ENCODE measurements at places on chromosomes 5 and 9. TPM values are rescaled to one million over a fixed set of nuclear protein-coding genes. Genes with fewer than 3 reads are reported as not detected.
A peak's percentile ranks its signal among the peaks of the same experiment; 100 is the strongest.

- peaks cover 27% of the 10 kb centered on the region for H3K4me1 ChIP-seq
- no peak overlapping the region for H3K27ac ChIP-seq
- peaks cover 8% of the 10 kb centered on the region for H3K27me3 ChIP-seq
- DNase-seq = no peak
Observed at GRCh38 chr9:89815903-89816573, 211.2 kb downstream of the GADD45G start.

GRCh38 chr9:1018121-1018520 lies 32.0 kb upstream of the DMRT2 start:
- H3K36me3 ChIP-seq = no peaks in the 10 kb centered on the region
- peak; percentile 58 for DNase-seq
- H3K4me1 ChIP-seq = no peaks in the 10 kb centered on the region

The NTRK2 gene
- total RNA-seq = not detected

The GZMA gene
- total RNA-seq = 0.62 TPM

The COL15A1 gene
- 24.0 TPM for total RNA-seq
